ENCODE measurements at places on chromosomes 11 and 22. TPM values are rescaled to one million over a fixed set of nuclear protein-coding genes. Genes with fewer than 3 reads are reported as not detected.

The SLC22A9 gene
- total RNA-seq: 1.9 TPM

DNA sequence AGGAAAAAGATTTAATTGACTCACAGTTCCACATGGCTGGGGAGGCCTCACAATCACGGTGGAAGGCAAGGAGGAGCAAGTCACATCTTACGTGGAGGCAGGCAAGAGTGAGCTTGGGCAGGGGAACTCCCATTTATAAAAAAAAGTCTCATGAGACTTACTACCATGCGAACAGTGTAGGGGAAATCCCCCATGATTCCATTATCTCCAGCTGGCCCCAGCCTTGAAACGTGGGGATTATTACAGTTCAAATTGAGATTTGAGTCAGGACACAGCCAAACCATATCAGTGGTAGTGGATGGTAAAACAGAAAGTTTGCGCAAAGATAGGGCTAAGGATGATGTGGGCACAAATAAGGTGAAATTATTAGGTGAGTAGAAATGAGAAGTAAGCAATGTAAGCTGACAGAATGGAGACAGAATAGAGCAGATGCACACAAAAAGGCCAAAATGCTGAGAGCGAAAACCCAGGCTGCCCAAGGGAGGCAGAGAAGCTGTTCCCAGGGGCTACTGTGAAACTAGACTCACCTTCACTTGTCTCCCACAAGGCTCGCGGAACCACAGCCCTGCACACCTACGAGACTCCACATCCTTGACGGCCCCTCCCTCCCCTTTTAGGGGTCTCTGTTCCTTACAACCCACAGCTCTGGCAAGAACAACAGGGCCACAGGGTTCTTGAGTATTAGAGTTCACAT is 377.6 kb downstream of the CADM1 start:
- H3K4me1 ChIP-seq: no peaks in the 10 kb centered on the region
- no peak overlapping the region for H3K27ac ChIP-seq
- no peak for DNase-seq
- H3K36me3 ChIP-seq: no peaks in the 10 kb centered on the region

DNA sequence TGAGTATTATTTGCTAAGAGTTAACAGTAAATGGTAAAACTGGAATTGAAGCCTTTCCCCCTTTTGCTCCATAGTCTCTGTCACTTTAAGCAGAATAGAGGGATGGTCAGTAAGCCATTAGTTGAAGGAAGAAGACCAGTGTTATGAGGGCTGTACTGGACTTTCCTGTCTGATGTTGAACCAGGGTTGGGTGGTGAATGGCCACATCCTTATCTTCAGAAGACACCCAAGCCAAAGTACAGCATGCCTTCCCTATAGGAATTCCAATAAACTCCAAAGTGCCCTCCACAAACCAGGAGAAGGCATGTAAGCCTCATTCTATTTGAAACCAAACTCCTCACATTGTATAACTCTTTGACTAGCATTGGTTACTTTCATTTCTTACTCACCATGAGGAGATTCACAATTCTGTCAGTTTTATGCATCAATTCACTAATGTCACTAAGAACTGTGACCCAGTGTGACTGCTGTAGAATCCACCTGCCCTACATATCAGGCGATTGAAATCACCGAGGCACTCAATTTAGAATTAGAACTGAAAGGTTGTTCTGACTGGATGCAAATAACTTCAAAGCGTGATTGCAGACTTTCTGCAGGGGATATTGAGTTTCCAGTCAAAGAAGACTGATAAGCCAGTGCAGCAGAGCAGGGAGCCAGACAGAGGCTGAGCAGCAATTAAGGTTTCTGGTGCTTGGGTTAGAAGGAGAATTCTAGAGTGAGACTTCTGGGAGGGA is 107.1 kb upstream of the DDI1 start:
- H3K4me3 ChIP-seq: no peak overlapping the region
- H3K4me1 ChIP-seq: no peaks in the 10 kb centered on the region
- no peaks in the 10 kb centered on the region for H3K36me3 ChIP-seq
- no peak overlapping the region for H3K27ac ChIP-seq
- no peaks in the 10 kb centered on the region for H3K27me3 ChIP-seq

The C1QTNF4 gene
- total RNA-seq: not detected

- H3K27me3 ChIP-seq: peaks cover 33% of the 10 kb centered on the region
- peaks cover 20% of the 10 kb centered on the region for H3K4me1 ChIP-seq
- no peaks in the 10 kb centered on the region for H3K36me3 ChIP-seq
- no peak overlapping the region for H3K27ac ChIP-seq
- no peak for DNase-seq
- H3K4me3 ChIP-seq: no peak overlapping the region
Observed at GRCh38 chr11:46285173-46285572, 7.7 kb downstream of the CREB3L1 start.

DNA sequence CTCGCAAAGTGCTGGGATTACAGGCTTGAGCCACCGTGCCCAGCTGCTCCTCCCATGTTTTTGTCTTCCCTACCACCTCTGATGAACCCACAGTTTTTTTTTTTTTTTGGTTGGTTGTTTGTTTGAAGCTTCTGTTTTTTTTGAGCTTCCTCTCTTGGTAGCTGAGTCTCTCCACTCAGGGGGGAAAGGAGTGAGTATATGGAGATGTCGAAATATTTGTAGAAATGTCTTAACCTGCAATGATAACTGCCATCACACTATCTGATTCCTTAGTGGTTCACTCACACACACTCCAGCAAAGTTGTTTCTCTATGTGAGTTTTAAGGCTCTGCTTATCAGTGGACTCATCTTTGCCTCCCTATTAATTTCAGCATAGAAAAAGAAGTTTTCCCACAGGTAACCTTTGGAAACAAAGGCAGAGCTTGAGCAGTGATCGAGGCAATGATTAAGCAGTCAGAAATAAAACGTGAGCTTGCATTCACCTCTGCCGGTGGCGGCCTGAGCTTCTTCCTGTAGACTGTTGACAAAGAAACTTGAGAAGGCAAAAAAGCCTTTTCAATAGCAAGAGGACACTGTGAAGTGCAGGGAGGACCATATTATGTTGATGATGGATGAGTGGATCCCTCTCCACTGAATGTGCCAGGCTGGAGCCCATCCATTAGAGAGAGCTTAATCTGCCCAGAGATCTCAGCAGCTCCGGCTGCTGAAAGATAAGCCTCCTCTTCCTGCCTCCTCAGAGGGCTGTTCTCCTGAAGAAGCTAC is 29.0 kb upstream of the RASSF10 start:
- peaks cover 34% of the 10 kb centered on the region for H3K4me1 ChIP-seq
- no peak overlapping the region for H3K4me3 ChIP-seq
- peak; percentile 3 for DNase-seq
- no peaks in the 10 kb centered on the region for H3K27me3 ChIP-seq

- peaks cover 24% of the 10 kb centered on the region for H3K4me1 ChIP-seq
- no peak overlapping the region for H3K27ac ChIP-seq
Observed at GRCh38 chr22:35622191-35622913, 5.2 kb upstream of the MB start.

DNA sequence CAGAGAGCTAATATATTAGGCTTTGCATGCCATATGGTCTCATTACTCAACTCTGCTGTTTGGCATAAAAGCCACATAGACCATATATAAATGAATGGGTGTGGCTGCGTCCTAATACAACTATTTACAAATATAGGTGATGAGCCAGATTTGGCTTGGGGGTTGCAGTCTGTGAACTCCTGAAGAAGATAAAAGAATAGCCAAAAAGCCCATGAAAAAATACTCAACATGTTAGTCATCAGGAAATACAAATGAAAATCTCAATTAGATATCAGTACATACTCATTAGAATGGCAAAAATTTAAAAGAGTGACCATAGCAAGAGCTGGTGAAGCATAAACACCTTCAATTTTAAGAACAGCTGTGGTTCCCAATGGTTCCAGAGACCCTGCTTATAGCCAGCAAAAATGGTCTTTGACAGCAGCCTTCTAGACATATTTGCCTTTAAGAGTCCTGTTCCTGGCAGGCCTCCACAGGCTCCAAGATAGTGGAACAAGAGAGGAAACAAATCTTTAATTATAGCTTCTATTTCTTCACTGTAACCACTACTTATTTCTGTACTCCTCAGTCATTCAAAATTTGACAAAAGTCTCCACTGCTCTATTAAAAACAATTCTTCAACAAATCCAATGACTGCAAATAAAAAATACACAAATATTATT is 16.1 kb downstream of the C2CD3 start:
- DNase-seq: no peak
- H3K36me3 ChIP-seq: no peaks in the 10 kb centered on the region
- no peaks in the 10 kb centered on the region for H3K27me3 ChIP-seq
- H3K4me3 ChIP-seq: no peak overlapping the region

Measured in HepG2 (cell line).